ENCODE measurements at places on chromosomes 16 and 17.
A peak's percentile ranks its signal among the peaks of the same experiment; 100 is the strongest.

GRCh38 chr16:75710344-75710743 is 9.1 kb upstream of the DUXB start:
- no peak for DNase-seq

DNA sequence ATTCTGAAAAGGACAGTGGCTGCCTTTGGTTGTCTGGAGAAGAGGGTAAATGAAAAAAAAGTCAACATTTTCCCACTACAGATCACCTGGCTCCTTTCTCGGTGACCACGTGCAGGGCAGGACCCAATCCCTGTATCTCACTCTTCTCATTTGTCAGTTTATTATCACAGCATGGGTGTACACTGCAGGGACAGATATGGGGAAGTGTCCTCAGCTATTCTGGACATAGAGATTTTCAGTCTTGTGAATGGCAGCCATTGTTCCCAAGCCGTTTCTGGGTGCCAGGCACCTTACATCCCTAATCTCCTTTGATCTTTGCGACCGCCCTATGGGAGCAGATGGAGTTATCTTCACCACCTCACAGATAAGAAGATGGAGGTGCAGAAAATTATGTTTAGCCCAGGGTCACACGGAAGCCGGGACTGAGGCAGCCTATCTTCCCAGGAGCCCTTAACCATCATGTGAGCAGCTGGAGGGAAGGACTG is 7.2 kb downstream of the ADORA2B start:
- no peak for DNase-seq

DNA sequence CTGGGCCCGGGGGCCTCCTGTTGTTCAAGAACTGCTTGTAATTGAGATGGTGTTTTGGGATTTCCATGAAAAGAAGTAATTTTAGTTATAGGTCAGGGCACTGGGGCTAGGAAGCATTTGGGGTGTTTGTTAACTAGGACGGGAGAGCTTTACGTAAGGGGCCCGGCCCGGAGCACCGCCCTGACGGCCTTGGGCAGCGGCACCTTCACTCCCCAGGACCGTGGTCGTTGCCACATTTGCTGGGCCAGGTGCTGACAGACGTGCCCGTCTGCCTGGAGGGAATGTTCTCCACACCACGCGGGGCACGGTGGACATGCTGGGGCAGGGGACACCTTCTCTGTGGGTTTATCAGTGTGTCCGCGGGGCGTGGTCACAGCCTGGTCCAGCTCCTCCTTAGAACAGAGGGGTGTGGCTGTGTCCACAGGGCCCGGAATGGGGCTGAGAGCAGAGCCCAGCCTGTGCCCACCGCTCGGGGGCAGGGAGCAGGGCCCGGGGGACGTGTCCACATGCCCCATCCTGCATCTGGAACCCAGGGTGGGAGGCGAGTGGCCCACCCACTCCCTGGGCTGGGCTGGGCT is 57.7 kb downstream of the BAIAP2 start:
- DNase-seq = no peak

- DNase-seq = no peak
Measured at GRCh38 chr17:11981862-11982261, 15.4 kb downstream of the ZNF18 start.

- no peak for DNase-seq
Measured at GRCh38 chr17:38725066-38725465, 5.1 kb upstream of the CISD3 start.

DNA sequence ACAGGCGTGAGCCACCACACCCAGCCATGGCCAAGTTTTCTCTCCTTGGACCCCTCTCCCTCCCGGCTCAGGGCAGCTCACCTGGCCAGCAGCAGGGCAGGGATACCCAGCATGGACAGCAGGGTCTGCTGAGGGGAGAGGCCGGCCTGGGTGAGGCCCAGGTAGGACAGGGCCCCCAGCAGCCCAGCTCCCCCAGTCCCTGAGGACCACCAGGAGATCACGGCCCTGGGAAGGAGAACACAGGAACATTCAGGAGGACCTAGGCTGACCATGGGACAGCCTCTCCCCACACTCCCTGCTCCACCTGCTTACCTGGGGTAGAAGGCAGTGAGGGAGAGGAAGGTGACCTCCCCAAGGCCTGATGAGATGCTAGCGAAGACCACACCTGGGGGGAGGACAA is 5.6 kb downstream of the CLN3 start:
- no peak for DNase-seq

DNA sequence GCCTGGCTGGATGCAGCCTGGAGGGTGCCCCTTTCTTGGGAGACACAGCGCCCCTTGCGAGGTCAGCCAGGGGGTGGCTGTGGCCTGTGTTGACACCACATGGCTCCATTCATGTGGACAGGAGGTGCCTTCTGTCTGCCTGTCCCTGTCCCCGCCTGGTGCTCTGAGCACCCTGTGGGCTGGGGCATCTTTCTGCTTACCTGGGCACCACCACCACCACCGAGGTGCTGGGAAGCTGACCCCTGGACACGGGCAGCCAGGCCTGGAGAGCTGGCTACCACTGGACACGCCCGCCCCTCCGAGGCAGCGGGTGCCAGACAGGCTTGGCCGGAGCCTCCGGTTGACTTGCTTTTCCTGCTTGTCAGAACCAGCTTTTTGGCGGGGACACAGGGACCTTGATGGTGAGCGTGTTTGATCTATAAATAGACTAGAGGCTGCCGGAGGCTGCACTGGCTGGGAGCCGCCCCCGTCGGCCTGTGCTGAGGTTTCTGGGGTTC is 121.3 kb upstream of the GSE1 start:
- peak; percentile 90 for DNase-seq

Data from upper lobe of right lung (tissue), 1 donor.